Fibroblast of the conjunctiva (primary cell): ENCODE measurements at places on chromosomes 5 and 9.
A peak's percentile ranks its signal among the peaks of the same experiment; 100 is the strongest.

- DNase-seq, result no peak
Observed at GRCh38 chr5:16776611-16777251, 159.4 kb downstream of the MYO10 start.

DNA sequence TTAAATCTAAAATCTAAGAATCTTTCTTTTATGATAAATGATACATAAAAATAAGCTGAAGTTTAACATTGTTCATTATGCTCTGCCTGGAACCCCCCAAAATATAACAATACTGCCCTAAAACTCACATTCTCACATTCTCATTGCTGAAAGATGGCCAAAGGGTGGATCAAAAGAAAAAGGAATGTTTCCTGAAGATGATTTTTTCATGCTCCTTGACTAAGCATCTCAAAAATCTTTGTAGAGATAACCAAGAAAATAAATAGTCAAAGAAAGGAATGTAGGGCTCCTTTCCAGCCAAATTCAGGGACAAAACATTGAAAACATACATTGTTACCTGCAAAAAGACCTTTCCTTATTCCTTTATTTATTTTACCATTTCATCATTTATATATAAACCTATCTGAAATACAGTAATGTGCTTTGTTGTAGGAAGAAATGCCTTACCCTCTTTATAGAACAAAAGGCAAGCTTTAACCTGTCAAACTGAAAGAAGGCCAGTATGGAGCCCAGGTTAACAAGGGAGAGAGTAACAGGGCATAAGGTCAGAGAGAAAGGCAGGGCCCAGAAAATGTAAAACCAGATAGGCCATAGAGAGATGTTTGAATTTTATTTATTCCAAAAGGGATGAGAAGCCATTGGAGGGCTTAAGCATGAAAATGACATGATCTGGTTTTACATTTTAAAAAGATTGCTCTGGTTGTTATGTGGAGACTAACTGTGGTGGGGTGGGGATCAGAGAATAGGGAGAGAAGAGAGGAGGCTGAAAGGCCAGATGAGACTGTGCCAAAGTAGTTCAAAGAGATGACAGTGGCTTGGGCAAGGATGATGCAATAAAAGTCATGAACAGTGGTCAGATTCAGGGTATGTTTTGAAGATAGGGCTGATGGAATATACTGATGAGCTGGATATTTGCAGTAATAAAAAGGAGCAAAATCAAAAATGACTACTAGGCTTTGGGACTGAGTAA, 37.3 kb upstream of the CDK5RAP2 start:
- no peak for DNase-seq

DNA sequence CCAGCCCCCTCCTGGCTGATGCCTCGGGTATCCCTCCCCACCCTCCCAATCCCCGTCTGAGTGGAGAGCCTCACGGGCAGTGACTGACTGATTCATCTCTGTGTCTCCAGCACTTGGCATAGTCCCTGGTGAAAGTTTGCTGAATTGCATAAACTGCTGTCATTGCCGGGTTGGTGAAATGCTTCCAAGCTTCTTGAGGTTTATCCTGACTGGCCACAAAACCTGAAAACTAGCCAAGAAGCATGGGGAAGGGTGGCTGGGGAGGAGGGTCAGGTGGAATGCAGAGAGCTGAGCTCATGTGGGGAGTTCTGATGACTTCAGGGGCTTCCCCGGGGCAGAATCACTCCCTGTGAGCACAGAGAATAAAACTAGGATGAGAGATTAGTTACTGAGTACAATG, 56.9 kb upstream of the GGTA1 start:
- peak; percentile 87 for DNase-seq

GRCh38 chr5:20158006-20158405, 170.0 kb upstream of the CDH18 start:
- no peak for DNase-seq

DNA sequence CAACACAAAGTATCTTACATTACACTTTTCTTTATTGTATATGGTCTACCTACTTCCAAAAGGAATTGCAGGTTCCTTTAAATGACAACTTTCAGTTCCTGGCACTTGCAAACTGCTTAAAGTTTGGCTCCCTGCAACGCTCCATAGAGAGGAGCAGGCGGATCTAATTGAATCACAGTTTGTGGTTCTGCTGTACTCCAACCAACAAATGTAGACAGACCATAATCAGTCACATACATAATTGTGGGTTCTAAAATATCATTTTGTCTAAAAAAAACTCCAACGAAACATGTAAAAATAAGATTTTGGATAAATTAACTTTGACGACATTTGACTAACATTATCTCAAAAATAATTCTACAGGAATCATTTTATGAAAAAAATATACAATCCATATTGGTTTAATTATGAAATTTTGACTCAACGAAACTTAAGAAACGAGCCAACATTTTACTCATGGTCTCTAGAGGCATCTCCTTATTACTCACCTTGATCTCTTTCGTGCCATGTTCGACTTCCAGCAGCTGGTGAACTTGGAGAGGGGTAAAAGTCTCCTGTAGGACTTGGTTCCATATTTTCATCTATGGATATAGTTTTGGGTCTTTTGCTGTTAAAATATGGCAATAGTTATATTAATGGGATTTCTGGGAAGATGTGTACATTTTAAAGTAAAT, 167.6 kb downstream of the NFIB start:
- no peak for DNase-seq

GRCh38 chr5:115842089-115842935, 577 bp downstream of the AP3S1 start:
- DNase-seq, result peak; percentile 18

- DNase-seq, result no peak
Observed at GRCh38 chr5:110842948-110843347, 104.1 kb downstream of the SLC25A46 start.

DNA sequence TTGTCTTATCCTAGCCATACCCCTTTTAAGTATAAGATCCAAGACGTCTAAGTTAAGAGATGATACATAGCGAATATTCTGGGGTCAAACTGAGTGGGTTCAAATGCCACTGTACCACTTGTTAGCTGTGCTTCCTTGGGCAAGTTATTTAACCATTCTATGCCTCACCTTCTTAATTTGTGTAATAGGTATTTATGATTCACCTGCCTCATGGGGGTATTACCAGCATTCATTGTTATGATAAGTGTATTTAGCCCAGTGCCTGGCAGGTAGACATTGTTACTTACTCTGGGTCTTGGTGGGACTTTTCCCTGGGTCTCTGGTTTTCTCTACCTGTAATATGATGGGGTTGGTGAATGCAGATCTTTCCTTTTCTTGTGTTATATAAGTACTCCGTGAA, 3.8 kb downstream of the LARP1 start:
- DNase-seq, result no peak

DNA sequence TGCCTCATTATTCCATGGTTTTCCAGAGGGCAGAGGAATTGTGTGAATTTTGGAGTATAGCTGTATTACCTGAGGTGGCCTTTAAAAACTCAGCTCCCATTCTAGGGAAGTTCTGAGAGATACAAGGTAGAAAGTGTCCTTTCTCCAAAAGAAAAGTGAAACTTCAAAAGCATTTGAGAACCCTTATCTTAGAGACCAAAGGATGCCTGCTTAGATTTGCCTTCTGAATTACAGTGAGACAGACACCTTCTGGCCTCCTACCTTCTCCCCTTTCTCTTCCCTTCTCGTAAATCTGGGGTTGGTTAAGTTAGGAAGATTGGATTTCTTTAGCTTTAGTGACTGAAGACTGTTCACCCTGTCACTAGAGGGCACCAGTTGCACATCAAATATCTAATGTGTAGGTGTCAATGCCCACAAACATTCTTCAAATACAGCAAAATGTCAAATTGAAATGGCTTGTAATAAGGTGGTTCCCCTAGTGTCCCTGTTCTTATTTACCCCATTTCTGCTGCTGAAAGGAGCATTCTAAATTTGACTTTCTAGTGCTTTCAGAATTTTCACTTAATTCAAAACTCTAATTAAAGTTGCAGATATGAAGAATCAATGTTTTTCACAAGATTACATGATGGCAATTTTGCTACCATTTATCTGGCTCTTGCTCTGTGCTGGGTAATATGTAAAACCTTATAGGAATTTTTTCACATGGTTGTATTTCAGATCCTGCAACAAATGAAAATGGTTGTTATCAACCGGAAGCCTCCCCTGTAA, 46.7 kb downstream of the PRRC1 start:
- DNase-seq, result peak; percentile 65

GRCh38 chr5:152097128-152097527, 172.5 kb upstream of the GLRA1 start:
- no peak for DNase-seq

DNA sequence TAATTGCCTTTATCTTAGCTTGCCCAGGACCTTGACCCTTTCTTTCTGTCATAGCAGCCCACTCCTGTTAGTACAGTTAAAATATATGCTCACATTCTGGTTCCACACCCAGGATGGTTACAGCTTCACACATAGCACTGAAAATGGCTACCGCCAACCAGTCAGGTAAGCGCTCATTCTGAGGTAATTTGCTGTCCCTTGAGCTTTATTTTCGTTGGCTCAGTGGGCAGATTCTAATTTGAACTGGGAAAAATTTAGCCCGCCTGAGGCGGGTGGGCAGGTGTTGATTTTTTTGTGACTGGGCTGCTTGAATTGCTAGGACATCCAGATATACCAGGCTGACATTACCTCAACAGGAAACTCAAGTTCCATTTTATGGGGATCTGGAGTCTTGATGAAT, 137.5 kb downstream of the KCTD16 start:
- no peak for DNase-seq

DNA sequence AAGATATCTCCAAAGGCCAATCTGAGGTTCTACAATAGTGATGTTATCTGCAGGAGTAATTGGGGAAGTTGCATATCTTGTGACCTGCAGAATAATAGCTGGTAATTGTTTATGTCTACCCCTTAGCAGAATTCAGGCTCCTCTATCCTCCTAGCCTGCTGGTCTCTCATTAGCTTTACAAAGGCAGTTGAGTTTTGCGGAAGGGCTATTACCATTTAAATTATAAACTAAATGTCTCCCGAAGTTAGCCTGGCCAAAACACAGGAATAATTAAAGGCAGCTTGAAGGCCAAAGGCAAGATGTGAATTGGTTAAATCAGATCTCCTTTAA, 168.7 kb downstream of the TTC39B start:
- DNase-seq, result no peak

GRCh38 chr5:133751846-133752245, 139.5 kb upstream of the FSTL4 start:
- no peak for DNase-seq

DNA sequence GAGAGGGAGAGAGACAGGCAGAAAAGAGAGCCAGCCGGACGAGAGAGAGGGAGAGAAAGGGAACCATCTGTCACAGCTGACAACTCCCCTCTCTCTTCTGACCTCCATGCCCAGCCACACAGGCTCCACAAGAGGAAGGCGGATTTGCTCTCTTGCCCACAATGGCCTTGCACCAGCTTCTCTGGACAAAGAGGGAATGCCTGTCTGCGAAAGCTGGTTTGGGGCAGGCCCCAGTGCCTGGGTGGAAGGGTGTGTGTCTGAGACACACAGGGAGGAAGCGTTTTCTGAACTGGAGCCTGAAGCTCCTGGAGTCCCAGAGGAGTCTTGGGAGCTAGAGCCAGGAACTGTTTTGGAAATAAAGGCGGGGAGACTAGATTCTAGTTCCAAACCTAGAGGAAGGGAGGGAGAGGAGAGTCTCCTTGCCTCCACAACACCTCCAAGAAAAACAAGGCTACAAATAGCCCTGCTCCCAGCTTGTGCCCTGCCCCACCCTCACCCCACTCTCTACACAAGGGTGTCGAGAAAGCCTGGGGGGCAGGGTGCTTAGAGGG, 12.5 kb downstream of the C1QTNF2 start:
- DNase-seq, result no peak

DNA sequence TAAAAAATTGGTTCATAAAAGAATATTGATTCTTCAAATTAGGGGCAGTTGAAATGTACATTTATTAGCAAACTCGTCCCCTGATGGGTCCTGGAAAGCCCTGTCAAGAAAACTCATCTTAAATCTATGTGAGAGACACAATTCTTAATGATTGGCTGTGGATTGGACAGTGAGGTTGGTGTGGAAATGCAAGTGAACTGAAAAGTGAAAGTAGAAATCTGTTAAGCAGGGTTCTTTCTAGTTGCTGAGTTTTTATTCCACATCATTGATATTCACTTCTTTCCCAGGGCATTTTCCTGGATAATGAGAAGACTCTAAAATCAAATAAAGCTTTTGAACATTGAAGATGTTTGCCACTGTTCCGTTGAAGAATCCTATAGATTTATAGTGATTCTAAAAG, 292.4 kb downstream of the MAST4 start:
- DNase-seq, result no peak

DNA sequence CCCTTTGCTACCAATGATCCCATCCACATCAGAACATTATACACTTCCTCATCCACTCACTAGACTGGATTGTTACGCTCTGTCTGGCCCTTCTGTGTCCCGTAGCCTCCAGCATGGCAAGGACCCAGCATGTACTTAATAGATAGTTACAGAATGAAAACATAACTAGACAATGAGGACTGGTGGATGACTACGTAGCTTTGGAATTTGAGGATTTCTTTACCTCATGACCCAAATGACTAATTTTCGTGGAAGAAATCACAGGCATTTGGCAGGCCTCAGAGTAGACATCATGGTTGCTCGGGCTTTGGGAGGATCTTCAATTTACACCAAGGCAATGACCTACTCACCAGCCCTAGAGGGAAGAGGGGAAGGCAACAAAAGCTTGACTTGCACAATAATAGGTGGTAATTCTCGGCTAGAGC, 299.8 kb downstream of the TLE1 start:
- peak; percentile 87 for DNase-seq

GRCh38 chr9:93807166-93808074, 147.7 kb downstream of the BARX1 start:
- no peak for DNase-seq

DNA sequence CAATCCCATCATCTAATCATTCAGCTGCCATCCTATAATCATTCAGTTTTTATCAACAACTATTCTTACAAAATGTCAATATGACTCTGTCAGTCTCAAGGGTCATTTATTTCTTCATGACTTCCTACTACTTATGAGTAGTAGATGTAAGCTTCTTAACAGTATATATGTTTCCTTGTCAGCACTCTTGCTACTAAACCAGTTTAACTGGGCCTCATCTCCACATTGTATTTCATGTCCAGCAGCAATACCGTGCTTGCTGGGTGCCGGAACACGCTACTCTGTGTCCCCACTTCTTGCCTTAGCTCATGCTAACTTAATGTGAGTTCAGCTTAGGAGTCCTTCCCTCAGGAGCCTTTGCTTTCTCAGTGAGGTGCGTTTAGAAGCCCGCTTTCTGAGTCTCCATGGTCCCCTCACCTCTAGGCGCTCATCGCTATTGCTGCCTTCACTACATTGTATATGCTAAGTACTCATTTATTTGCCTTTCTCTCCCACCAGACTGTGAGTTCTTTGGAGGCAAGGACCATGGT, 32.9 kb downstream of the ELL2 start:
- no peak for DNase-seq

DNA sequence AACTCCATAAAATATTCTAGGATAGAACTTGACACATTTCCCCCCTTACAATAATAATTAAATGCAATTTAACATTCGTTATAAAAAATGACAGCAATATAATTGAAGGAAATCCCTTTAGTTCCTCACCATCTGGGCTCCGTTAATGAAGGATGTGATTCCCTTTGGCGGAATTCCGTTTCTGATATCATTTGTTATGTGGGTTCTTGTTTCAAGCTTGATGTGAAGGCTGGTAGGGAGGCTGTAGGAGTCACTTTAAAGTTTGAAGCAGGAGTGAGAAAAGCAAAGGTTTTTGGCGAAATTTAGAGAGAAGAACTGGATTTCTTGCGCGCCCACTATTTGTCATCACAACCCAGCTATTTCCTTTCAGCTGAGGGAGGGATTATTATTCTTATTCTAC, 4.0 kb downstream of the RGS7BP start:
- no peak for DNase-seq
